ENCODE measurements at places on chromosomes 1 and 21.

DNA sequence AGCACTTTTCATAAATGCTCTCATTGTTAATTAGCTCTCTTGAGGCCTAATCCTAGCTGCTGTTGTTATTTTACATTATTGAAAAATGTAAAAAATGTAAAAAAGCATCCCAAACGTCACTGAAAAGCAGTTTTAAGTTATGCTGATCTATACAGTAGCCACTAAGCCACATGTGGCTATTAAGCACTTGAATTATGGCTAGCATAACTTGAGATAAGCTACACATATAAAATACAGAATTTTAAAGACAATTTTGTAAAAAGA, 18.4 kb upstream of the DNASE2B start:
- no peak for DNase-seq

- no peak for DNase-seq
Observed at GRCh38 chr1:183289051-183289496, 103.0 kb downstream of the LAMC2 start.

GRCh38 chr1:214979191-214979590, 103.3 kb upstream of the KCNK2 start:
- DNase-seq: no peak

DNA sequence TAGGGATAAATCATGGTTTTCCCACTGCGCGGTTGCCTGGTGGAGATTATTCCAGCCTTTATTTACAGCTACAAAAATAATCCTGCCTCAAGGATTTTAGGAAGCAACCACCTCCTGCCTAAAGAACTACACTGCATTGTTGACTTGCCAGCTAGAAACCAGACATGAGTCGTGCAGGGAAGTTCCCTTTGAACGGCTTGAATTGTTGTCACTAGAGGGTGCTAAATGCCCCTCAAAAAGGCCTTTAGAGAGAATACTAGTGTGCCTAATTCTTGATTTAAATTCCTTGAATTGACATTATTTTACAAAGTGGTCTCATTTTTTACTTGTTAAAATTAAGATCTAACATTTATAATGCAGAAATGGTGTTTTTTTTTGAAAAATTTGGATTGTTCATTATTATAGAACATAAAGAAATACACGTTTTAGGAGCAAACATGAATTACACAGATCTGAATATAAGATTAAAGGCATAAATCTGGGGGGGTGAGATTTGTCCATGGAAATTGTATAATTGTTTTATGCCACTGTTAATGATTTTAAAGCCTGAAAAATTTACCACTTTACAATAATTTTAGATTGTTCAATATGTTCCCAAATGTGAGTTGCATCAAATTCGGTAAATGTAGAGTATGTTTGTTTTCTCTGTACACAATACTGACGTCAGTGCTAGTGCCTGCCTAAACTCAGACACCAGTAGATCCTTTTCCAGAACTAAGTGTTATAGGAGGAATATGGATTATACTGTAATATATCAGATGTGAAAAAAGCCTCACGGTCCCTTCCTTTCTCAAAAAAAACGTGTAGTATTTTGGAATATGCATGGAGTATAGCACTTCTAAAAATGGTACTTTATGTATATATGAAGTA, 7.6 kb upstream of the ERG start:
- no peak for DNase-seq

- DNase-seq: no peak
Observed at GRCh38 chr1:226047495-226047894, 15.0 kb upstream of the H3-3A start.

DNA sequence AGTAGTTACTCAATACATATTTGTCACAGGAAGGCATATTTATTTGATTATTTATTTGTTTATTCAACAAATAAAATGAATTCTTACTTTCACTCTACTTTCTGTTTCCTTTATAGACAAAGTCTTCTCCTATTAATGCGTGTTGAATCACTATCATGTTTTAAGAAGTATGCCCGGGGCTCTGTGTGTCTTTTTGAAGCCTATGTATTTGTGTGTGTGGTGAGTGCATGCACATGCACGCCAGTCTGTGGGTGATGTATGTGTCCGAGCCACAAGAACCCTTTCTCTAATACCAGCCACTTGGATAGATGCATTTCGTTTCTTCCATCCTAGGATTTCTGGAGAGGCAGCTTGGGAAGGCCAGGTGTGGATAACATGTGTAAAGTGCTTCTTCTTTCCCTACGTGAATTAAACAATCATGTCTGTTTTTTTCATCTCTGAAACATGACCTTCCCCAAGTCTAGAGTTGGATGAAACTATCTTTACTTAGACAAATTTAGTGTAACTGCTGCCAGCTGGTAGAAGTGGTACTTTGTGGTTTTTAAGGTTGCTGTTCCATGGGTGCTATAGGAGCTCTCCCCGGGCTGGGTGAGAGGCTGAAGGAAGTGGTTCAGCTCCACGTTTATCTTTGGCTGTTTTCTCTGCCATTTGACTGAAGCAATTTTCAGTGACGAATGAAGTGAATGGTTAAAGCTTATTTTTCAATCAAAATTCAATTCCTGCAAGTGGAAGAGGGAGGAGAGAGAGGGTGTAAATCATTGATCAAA, 46.8 kb upstream of the PPM1J start:
- no peak for DNase-seq

DNA sequence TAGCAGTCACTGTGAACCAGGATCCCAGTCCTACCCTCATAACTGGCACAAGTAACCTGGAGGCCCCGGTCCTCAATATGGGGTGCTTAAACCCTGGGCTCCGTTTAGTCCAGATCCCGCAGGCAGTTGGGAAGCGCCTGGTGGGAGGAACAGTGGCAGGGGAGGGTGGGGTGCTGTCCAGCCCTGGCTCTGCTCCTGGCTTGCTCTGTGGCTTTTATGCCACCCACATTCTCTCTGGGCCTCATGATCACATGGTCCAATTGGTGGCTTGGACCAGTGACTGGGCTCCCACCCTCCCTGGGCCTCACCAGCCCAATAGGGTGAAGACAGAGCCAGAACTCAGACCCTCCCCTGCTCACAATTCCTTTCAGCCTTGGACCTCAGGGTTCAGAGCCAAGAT, 2.9 kb downstream of the CD164L2 start:
- DNase-seq: no peak

DNA sequence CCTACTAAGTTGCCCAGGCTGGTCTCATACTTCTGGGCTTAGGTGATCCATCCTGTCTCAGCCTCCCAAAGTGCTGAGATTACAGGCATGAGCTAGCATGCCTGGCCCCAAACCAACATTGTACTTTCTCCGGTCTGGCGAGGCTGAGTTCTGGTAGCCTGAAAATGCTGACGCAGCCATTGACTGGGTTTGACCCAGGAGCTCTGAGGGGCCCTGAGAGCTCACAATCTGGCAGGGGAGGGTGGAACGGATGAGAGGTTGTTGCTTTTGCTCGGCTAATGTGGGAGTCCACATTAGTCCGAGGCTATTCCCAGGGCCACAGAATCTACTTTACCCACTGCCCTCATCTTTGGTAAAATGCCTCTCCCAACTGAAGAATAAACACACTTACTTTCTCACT, 35.1 kb upstream of the PARP1 start:
- DNase-seq: no peak

GRCh38 chr1:59549903-59550302, 253.0 kb downstream of the FGGY start:
- no peak for DNase-seq

GRCh38 chr1:35715568-35716002, 3.1 kb downstream of the C1orf216 start:
- peak; percentile 80 for DNase-seq

GRCh38 chr1:23908453-23909341, 4.5 kb downstream of the CNR2 start:
- DNase-seq: no peak

- no peak for DNase-seq
Observed at GRCh38 chr1:22470227-22470626, 18.6 kb downstream of the ZBTB40 start.

DNA sequence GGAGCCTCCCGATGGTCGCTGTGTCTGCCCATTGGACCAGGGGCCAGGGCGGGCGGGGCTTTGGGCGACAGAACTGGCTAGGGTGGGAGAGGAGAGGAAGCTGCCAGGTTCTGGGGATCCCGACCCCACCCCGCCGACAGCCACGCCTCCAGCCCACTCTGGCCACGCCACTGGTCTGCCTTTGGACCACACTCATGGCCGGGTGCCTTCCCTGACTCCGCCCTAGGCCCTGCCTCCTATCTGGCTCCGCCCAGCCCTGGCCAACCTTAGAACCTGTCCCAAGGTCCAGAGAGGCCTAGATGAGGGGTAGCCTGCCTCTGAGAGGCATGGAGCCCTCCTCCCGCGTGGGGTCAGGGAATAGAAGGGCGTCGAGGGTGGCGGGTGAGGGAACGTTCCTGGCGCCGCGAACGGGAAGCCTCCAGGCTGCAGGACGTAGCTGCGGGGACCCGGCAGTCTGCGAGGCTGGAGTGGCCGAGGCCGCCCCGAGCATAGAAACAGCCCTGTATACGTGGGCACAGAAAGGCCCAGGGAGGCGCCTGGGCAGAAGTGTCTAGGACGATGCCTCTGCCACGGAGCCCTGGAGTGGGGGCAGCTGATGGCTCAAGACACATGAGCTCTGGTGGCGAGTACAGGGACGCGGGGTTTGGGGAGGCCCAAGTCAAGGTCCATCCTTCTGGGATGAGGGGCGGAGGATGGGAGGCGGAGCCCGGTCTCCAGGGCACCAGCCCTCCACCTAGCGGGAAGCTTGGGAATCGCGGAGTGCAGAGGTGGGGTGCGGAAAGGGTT, 11.5 kb upstream of the COL16A1 start:
- no peak for DNase-seq

DNA sequence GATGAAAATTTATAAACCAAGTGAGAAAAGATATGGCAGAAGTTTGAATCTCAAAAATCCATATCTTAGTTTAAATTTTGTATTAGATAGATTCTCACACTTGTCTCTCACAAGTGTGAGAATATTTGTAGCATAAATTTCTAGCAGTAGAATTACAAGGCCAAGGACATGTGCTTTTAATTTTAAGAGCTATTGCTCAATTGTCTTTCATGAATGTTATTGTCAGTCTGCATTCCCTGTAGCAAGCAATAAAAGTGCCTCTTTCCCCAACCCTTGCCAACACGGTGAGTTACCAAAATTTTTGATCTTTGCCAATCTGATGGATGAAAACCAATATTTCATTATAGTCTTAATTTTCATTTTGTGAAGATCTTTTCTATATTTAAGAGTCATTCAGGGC, 64.0 kb downstream of the CTH start:
- DNase-seq: no peak

DNA sequence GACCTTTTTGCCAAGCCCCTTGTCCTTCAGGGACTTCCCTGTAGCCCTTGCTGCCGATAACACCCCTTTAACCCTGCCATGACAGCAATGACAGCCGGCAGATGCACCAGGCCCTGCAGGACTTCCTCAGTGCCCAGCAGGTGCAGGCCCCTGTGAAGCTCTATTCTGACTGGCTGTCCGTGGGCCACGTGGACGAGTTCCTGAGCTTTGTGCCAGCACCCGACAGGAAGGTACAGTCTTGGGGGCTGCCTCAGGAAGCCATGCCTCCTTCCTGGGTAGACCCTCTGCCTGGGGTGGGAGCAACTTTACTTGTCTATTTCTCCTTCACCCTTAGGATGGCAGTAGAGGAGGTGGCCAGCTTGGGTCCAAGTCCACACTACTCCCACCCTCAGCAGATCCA, 16.1 kb upstream of the PADI6 start:
- no peak for DNase-seq

GRCh38 chr1:160095382-160096105, 2.9 kb downstream of the IGSF8 start:
- no peak for DNase-seq

GRCh38 chr21:29005696-29006095, 13.0 kb upstream of the LTN1 start:
- DNase-seq: no peak

DNA sequence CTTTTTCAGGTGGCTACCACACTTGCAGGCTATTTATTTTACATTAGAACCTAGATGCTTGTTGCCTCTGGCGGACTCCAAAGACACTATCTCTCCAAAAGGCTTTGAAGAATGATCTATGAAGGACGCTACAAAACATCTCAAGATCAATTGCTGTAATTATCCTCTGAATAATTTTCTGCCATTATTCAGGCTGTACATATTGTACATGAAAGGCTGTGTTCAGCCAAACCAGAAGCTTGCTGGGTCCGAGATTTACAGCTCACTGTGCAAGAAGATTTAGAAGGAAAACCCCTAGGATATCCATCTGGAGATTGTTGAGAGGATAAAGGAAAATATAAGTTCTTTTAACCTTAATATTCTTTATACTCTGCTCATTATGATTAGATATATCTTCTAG, 523.6 kb upstream of the PLXNA2 start:
- no peak for DNase-seq

DNA sequence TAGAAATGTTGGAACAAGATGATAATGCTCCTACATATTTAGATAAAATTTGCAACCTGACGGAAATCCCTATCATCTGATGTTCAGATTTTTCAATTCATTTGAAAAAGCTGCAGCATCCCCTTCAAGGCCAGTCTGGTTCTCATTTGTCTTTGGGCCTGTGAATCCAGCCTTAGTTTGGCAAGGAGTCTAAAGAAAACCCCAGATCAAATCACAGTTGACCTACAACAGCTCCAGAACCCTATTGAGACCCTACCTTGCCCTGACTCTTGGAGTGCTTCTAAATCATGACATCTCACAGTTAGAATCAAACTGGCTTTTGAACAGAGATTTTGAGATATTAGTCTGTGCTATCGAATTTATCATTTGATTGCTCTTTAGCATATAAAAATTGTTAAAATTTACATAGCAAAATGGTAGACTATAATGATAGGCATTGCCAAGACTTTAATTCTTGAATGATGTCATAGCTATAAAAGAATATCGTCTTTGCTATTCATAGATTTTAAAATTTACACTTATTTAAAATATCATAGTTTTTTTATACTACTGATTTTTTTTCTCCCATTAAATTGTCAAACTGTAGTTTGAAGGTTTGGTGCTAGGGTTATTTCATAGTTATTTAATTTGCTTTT, 2.2 kb downstream of the PPP2R5A start:
- DNase-seq: no peak

- DNase-seq: no peak
Observed at GRCh38 chr1:71706029-71706671, 576.2 kb downstream of the NEGR1 start.

GRCh38 chr1:145994391-145995120, 1.8 kb downstream of the TXNIP start:
- DNase-seq: peak; percentile 33

- DNase-seq: no peak
Observed at GRCh38 chr1:68231627-68232288, 565 bp downstream of the WLS start.

- no peak for DNase-seq
Observed at GRCh38 chr1:239722035-239722434, 335.7 kb downstream of the CHRM3 start.

DNA sequence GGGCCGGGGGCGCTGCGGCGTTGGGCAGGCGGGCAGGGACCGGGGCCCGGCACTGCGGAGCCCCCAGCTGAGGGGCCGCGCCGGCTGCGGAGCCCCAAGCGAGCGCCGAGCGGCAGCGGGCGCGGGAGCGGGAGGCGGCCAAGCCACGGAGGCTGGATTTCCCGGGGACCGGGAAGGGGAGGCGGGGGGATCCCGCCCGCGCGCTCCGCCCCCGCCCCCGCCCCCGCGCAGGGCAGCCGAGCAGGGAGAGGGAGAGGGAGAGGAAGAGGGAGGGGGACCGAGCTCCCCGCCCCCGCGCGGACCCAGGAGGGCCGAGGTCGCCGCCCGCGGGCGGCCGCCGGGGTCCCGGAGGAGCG, at the start of gene DLGAP3:
Gene DLGAP3, minus strand, starts transcription at position 154 of the 356 bp plus-strand sequence. CDS start 24,267 bp downstream, outside the sequence.
- no peak for DNase-seq
